ENCODE measurements at places on chromosomes 2 and 18.

GRCh38 chr2:44972771-44973535 lies 31.5 kb downstream of the SIX3 start:
- no peak for DNase-seq

DNA sequence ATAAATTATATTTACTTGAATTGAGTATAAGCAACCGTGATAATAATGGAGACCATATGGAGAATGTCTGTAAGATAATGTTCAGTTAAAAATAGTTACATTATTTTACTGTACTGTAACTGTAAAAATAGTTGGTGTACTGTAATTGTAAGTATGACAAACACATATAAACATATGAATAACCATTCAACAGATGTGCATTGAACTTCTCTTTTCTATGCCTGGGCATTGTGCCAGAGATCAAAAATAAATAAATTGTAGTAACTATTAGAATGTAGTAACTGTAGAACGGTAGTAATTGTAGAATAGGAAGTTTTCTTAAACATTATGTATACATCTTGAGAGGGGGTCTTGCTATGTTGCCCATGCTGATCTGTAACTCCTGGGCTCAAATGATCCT lies 287.4 kb upstream of the EPAS1 start:
- no peak for DNase-seq

DNA sequence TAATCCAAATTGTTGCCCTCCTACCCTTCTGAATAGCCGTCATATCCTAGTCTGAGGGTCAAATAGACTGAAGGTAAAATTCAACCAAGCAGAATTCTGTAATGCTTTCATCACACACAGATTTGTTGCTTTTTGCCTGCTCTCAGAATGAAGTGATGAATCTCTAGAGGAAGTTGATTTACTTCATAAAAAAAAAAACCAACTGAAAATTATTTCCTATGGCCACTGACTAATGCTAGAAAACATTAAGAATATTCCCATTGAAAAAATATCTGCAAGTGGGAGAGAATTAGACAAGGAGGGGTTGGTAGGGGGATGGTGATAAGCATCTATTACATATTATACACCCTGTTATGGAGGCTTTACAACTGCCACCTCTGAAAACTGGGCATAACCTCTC lies 2.3 kb upstream of the IL1RL2 start:
- no peak for DNase-seq

DNA sequence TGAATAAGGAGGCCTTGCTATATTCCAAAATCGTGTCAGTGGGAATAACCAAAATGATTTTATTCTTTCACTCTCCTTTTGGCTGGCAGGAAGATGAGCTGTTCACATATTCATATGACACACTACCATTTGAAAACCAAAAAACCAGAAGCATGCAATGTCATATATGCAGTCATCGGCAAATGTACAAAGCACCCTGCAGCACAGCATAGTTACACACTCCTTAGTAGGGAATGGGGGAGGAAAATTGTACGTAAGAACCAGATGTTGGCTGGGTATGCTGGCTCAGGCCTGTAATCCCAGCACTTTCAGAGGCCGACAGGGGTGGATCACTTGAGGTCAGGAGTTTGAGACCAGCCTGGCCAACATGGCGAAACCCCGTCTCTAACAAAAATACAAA lies 176.6 kb downstream of the GFPT1 start:
- no peak for DNase-seq

- peak; percentile 84 for DNase-seq
These were observed 145.9 kb downstream of the ZNF516 start for GRCh38 chr18:76349067-76349715.

DNA sequence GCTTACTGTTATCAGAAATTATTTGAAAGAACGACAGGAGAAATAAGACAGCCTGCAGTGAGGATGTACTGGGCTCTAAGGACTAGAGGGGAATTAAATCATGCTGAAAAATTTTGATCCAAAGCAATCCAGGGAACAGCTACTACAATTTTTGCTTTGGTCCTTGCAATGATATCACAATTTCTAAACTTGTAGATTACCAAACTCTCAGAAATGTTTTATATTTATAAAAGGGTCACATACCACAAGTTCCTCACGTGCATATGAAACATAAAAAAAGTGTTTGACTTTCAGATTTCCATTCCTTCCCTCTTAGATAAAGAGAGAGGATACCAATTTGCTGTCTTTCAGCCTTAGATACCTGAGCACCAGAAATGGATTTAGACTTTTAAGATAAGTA lies 261.2 kb downstream of the STK39 start:
- no peak for DNase-seq

- no peak for DNase-seq
These were observed 5.0 kb downstream of the NAPG start for GRCh38 chr18:10530852-10531251.

DNA sequence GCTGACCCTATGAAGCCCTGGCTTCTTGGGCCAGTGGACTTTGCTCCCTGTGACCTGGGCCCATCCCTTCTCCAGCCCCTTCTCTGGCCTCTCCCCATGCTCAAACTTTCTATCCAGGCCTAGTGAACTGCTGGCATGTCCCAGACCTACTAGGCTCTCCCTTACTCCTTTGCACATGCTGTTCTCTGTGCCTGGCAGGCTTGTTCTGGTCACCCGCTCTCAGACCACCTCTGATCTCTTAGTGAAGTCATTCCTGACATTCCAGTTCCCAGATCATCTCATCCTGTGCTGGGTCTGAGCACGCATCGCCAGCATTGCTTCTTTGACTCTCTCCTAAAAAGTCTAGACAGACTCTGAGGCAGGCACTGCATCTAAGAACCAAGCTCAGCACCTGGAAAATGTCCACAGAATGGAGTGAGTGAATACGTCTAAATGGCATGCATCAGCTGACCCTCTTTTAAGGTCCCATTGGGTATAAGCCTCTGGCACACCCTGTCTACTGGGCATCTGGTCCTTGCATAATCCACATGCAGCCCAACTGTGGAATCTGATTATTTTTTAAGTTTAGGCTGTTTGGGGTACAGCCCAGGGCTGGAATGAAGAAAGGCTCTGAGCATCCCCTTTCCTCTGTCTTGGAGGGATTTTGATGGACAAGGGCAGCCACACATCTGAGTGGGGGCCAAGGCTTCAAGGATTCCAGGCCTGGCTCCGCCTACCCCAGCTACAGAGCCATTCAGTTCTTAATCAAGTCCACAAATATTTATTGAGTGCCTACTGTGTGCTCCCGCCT lies 130.6 kb upstream of the HAAO start:
- DNase-seq: no peak

GRCh38 chr2:1824202-1824905 lies 80.0 kb upstream of the PXDN start:
- DNase-seq: no peak

GRCh38 chr2:85853499-85854165 lies 35.2 kb downstream of the ST3GAL5 start:
- no peak for DNase-seq

DNA sequence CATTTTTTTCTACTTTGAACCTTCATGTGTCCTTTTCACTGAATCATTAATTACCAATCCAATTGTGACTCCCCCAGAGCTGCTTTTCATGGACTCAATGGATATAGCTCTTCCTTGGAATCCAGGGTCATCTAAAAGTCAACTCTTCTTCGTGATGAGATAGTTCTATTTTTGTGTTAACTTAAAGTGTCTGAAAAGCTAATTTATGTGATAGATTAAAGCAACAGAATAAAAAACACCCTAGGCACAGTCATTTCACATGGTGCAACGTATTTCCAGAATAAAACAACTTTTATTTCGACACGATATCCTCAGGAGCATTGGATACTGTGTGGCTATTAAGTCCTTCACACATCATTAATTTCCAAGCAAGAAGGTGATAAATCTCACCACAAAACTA lies 250.6 kb upstream of the SPHKAP start:
- DNase-seq: no peak

DNA sequence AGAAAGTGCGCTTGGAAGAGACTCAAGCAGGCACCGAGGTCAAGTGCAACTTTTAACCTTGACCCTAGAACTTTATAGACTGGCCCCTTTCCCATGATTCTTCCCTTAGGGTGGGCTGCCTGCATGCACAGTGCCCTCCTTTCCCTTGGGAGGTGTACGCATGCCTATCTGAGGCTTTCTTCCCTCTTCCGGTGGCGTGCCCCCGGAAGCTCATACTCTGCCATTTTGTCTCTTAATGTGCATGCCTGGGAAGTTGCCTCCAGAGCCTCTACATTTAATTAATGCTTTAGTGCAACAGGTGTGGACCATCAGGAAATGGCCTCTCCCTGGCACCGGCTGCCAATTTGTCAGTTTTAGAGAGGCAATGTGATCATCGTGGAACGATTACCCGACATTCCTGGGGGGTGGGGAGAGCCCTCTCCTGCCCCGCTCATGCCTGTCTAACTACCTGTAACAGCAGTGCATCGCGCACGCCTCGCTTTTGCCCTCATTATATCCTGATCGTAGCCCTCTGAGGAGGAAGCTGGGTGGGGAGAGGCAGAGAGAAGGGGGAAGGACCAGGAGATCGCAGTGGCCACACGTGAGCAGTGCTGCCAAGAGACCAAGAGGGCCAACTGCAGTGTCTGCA lies 194.8 kb downstream of the TFCP2L1 start:
- DNase-seq: no peak

GRCh38 chr2:10826026-10826425 lies 13.4 kb upstream of the PDIA6 start:
- DNase-seq: no peak

DNA sequence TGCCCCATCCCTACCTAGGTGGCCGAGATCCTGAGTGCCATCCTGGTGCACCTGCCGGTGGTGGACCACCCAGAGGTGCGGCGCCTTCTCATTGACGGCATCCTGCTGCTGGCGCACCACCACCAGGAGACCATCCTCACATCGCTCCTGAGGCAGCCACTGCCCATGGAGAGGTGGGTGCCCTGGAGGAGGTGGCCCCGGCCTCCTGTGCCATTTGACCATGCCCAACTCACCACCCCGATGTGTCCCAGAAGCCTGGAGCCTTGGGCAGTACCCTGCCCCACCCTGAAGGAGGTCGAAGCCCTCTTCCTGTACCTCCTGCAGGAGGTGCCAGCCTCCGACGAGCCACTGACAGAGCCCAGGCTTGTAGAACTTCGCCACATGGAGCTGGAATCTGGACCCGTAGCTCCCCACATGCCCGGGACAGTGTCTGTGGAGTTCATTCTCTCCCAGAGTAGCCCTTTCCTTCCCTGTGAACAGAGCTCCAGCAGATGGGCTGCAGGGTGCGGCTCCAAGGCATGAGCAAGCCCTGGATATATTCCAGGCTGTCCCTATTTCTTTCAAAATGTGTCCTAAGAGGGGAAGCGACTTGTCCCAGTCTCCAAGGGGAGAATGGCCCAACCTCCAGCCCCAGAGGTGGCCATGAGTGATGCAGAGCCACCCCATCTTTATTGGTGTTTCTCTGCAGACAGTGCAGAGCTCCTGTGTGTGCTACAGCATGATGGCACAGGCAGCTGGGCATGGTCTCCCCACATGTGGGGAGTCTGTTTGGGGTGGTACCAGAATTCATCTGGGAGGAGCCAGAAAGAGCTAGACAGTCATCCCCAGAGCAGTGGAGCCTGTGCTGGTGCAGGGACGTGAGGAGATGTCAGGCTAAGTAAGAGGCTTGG lies 34.2 kb downstream of the HJURP start:
- no peak for DNase-seq

GRCh38 chr2:51628917-51629316 lies 597.0 kb upstream of the NRXN1 start:
- DNase-seq: no peak

DNA sequence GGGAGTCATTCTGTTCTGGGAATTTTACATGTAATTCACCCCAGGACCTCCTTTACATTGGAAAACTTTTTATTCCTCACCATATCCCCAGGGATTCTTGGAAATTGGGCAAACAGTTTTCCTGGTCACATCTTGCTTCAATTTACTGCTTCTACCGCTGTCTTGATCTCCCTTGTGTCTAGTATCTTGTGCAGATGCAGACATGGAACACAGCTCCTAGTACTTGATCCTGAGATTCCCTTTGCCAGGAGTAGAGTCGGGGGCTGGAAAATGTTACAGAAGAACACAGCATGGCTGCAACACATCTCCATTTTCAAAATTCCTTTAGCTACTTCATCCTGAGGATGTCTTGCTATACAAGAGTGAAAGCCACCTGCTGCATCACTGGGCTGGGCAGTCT lies 472.8 kb downstream of the PLCL1 start:
- DNase-seq: no peak

DNA sequence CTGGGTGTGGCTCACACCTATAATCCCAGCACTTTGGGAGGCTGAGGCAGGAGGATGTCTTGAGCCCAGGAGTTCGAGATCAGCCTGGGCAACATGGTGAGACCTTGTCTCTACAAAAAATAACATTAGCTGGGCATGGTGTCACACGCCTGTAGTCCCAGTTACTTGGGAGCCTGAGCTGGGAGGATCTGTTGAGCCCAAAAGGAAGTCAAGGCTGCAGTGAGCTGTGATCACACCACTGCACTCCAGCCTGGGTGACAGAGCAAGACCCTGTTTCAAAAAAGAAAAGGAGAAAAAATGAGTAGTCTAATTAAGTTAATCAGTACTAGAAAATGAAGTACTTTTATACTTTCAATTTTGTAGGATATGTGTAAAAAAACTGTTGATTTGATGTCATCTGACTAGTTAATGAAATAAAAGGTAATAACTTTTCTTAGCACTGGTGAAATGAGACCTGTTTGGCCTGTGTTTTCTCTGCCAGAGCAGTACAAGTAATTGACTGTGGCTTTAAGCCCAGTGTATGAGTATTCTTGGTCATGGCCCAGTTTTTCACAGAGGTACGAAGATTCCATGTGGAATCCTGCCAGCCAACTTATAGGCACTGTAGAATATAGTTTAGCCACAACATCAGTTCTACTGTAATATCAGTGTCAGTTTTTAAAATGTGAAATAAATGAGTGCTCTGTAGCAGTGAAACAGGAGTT lies 35.8 kb downstream of the MFSD6 start:
- no peak for DNase-seq

GRCh38 chr2:16126517-16127275 lies 186.3 kb downstream of the MYCN start:
- DNase-seq: no peak

DNA sequence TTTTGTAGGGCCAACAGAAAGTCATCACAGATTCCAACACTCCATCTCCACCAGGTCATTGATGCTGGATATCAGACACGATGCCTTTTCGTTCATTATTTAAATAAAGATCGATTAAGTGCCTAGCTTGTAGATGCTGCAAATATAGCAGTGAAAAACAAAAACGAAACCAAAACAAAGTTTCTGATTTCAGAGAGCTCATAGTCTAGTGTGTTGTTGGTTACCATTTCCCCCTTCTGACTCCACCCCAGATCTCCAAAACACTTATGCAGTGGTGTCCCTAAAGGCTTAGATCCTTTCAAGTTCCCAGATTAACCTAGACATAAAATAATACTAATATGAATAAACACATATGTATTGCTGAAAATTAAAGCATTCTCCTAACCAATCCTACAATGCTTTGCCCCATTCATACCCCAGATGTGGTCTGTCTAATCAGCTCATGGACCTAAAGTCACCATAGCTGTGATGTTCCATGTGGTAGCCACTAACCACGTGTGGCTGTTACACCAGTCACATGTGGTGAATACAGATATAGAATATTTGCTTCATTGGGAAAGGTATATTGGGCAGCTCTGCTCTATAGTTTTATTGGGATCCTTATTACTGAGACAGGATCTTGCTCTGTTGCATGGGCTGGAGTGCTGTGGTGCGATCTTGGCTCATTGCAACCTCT lies 787.2 kb downstream of the TDRD15 start:
- DNase-seq: no peak

Data from NCI-H2107 (cell line).